NCI-H1105 treated with DMSO at 0.1 percent for 48 hours (cell line): ENCODE measurements at places on chromosomes 11 and 22.

- DNase-seq, result no peak
Observed at GRCh38 chr22:30591191-30591587, 521 bp downstream of the PES1 start.

GRCh38 chr11:71425409-71425808 lies 22.8 kb downstream of the DHCR7 start:
- no peak for DNase-seq

GRCh38 chr22:42947211-42947990 lies 67.5 kb downstream of the PACSIN2 start:
- peak; percentile 43 for DNase-seq

GRCh38 chr22:50531962-50532674 lies 2.3 kb upstream of the TYMP start:
- DNase-seq, result peak; percentile 29

- DNase-seq, result peak; percentile 14
Observed at GRCh38 chr22:41446057-41446501, 522 bp downstream of the TOB2 start.

DNA sequence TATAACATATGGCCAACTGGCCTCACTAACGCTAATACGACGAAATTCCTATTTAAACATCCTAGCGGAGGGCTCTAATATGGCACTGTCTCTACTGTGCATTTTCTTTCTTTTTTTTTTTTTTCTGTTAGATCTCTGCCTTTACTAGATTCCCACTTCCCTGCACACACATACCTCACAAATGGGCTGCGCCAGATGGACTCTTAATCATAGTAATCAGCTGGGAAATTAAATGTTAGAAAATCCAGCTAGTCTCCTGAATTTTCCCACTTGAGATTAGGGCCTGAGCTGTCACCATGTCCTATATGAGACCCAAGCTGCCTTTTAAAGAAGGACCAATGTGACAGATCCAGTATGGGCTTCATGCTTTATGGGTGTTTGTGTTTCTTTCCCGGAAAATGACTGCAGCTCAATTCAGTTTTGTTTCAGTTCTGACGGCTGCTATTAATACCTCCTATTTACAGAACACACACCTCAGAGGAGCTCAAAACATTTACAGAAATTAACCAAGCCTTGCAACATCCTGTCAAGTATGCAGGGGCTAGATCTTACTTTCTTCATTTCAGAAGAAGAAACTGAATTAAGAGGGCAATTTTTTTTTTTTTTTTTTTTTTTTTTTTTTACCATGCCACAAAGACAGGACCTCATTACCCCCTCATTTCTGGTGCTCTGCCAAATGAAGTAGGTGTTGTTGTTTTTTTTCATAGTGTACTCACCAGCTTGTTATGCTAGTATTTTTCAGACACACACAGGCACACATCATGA lies 49.8 kb upstream of the BLID start:
- peak; percentile 49 for DNase-seq

DNA sequence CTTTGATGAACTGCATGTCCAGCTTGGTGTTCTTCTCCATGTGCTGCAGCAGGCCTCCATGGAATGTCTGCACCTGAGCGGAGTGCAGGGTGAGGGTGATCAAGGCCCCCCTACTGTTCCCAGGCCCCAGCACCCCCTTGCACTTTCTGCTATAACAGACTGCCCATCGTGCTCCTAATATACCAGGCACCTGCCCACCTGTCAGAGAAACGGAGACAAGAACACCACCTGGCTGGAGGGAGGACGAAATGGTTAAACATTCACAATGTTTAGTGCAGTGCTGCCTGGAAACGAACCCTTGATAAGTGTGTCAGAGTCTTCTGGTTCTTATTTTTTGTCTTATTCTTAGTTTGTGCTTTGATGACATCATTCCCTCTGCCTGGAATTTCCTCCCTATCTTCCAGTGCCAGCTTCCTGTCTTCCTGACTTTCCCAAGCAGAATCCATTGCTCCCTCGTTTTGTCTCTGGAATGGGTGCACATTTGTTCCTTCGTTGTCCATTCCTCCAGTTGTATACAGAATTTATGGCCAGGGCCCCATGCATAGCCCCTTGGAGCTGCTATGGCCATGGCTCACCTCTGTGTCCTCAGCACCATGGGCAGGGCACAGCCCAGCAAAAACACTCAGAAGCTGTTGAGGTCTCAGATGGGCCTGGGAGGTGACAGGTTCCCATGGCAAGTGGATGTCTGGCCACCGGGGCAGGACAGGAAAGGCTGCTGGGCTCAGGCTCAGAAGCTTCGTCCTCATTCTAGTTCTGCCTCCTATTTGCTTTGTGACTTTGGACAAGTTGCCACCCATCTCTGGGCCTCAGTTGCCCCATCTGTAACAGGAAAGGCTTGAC lies 11.9 kb downstream of the BAIAP2L2 start:
- no peak for DNase-seq

DNA sequence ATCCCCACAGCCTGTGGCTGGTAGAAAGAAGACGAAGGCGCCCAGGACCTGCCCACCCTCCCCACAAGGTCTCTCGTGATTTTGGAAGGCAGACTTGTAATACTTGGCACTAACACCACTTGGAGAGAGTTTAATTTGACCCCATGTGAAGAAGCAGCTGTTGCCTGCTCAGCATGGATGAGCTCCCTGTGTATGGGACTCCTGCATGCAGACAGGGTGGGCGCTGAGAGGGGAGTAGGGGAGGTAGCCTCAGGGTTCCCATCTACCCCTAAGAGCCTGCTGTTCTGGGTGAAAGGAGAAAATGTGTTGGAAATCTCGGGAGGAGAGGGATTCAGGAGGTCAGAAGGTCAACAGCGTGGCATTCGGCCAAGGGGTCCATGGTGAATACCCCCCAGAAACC lies 625.9 kb downstream of the TBC1D22A start:
- no peak for DNase-seq

DNA sequence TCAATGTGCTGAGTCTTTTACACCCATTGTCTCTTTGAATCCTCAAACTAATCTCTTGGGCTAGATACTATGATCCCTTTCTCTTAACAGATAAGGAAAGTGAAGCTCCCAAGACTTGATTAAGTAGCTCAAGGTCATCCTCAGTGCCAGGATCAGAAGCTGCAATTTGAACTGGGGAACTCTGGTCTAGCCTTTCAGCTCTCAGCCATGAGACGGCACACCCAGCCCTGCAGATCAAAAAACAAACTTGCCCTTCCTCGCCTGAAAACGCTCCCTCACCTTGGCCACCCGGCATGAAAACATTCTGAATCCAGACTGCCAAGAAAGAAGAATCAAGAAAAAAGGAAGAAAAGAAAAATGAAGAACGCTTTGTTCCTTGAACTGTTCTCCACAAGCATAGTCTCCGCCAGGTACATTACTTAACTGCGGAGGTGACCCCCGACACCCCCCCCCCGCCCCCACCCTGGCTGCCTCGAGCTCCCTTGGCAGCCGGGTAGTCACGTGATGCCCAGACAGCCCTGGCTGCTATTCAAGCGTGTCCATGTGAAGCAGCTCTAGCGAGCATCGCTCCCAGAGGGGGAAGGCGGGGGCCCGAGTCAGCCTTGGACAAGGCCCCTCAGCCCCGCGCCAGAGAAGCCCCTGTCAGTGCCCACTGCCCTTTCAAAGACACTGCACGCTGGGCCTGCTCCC lies 451.2 kb downstream of the MIAT start:
- peak; percentile 15 for DNase-seq

DNA sequence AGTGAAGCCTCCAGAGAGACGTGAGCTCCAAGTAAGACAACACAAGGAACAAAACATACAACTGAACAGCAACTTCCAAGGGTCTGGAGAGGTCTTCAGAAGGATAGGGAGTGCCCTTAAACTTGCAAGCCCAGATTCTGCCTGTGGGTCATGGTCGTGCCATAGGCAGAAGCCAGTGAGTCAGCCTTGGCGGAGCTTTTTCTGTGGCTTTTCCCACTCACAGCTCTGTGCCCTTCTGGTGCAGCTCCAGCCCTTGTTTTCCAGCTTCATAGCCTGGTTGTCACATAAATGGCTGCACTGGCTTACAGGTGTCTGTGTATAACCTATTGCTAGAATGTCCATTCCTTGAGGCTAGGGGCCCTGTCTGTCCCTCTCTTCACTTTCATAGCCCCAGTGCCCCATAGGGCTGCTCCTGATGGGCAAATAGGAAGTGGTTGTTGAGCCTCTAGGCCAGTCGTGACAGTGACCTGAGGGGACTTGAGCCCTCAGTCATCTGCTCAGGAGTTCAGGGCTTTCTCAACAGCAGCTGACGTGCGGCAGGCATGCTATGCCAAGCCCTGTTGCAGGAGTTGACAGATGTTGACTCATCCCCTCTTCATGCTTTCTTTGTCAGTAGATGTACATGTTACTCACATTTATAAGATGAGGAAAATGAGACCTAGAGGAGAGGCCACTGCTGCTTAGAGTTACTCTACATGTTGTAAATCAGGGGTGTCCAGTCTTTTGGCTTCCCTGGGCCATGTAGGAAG lies 7.4 kb downstream of the MED15 start:
- no peak for DNase-seq

DNA sequence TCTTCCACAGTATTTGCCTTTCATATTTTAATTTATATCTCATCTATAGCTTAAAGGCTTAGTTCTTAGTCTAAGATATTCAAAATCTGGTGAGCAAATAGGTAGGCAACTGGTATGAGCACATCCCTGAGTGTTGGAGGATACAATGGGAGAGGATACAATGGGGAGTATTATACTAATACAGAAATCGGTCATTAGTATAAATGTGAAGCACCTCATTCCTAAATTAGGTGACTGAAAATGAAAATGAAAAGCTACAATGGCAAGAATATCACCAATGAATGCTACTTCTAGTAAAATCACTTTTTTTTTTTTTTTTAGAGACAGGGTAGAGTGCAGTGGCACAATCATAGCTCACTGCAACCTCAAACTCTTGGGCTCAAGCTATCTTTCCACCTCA lies 21.0 kb downstream of the ENTHD1 start:
- no peak for DNase-seq

DNA sequence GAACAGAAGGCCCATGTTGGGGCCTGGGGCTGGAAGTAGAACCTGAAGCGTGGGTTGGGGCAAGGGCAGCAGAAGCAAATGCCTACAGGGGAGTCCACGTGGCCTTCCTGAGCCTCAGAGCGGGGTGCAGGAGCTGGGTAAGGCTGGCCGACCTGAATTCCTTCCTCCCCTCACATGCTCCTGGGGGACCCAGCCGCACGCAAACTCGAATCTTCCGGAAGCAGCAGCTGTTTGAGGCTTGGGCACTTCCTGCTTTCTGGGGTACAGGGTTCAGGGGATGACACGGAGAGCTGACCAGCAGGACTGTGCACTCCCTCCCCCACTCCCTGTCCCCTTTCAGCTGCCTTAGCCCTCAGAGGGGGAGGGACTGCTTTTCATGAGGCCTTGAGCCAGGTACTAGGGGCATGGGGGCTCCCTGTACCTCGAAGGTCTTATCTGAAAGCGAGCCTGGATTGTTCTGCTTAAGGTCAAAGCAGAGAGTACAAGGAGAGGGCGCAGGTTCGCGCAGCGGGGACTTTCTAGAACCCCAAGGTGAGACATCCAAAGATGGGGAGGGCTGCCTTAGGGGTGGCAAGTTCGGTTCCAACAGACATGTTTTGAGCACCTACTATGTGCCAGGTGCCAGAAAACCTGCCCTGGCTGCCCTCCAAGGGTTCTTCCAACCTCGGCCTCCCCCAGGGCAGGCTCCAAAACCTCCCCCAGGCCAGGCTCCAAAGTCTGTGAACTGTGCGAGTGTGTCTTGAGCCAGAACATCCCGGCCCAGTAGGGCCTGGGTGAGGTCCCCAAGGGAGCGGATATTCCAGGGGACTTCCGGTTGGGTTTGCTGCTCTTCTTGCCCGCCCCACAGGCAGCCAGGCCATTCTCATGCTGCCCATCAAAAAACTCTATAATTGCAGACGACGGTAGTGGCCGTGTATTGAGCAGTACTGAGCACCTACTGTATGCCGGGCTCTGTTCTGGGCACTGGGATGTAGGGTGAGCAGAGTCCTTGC lies 1.7 kb downstream of the NCF4 start:
- DNase-seq, result no peak

GRCh38 chr11:122797651-122798050 lies 40.6 kb upstream of the CRTAM start:
- no peak for DNase-seq

GRCh38 chr11:1354125-1354938 lies 35.4 kb upstream of the BRSK2 start:
- DNase-seq, result no peak

- DNase-seq, result peak; percentile 54
Observed at GRCh38 chr11:33160136-33160535, 1.1 kb downstream of the CSTF3 start.
